ENCODE measurements at places on chromosomes 5 and 9.

GRCh38 chr5:34501016-34501415, 155.1 kb upstream of the RAI14 start:
- no peak for DNase-seq

DNA sequence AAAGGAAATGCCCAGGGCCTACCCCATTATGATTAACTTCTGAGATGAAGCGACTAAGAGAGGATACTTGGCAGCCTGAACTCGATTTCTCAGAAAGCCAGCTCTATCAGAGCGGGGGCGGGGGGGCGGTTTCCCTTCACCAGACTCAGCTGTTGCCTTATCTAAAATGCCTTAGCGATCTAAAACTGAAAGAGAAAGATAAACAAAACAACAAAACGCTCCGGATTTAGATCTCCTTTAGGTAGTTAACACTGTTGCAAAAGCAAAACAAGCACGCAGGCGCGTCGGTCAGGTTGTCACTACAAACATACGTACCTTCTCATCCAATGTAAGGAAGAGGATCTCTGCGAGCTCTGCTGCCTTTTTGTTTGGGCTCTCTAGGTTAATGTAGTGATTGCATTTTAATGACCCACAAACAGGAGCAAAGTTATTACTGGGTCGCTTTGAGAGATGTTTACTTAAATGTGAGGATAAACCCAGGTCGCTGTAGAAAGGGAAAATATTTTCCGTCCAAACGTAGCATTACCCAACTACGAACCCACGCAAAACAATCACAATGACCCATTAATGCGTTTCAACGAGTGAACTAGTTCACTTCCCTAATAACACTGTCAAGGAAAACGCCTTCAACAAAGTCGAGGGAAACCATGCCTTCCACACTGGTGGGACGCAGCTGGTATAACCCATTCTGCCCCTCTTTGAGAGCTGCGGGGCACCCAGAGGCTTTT, 982 bp downstream of the EPB41L4A start:
- no peak for DNase-seq

- no peak for DNase-seq
These were observed 46.2 kb upstream of the PWWP2A start for GRCh38 chr5:160165137-160166068.

GRCh38 chr5:135053278-135053677, 19.2 kb upstream of the PITX1 start:
- DNase-seq: no peak

- DNase-seq: no peak
These were observed 1185.4 kb upstream of the SEMA6A start for GRCh38 chr5:117759849-117760499.

GRCh38 chr5:97854871-97855762, 672.1 kb upstream of the RIOK2 start:
- DNase-seq: no peak

DNA sequence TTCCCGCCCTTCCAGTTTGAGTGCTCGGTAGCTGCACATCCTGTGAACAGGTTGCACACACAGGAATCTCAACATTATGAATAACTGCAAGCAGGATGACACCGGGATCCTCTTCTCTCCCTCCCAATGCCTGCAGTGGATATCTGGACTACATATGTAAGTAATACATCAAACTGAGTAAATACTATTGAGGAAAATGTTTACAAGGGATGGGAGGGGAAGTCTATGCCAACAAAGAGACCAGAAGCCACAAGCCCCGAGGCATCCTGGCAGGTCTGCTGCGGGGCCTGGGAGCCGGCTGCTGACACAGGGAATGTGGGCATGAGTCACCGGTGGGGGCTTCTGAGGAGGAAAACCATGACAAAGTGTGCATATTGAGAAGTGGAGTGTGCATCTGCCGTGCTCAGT, 8.6 kb upstream of the ANKRD33B start:
- DNase-seq: no peak

- DNase-seq: no peak
These were observed 51.4 kb downstream of the TRIP13 start for GRCh38 chr5:943918-944620.

DNA sequence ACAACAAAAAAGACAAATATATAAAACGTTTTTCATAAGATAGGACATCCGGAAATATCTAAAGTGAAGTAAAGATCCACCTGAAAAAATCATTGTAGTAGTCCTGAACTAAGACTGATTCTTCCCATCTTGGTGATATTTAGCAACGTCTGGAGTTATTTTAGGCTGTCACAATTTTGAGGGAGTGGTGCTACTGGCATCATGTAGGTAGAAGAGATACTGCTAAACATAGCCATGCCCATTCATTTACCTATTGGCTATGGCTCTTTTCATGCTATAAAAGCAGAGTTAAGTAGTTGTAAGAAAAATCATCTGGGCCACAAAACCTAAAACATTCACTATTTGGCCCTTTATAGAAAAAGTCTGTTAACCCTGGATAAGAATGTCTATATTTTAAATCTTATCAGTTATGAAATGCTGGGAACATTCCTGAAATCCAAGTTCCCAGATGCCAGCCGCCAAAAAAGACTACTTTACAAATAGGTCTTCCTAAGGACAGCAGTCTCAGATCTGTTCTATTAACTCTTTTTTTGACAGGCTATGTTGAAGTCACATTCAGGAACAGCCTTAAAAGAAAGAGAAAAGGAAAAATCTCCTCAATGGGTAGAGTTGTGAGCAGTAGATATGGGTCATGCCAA, 27.0 kb downstream of the RAPGEF6 start:
- no peak for DNase-seq

DNA sequence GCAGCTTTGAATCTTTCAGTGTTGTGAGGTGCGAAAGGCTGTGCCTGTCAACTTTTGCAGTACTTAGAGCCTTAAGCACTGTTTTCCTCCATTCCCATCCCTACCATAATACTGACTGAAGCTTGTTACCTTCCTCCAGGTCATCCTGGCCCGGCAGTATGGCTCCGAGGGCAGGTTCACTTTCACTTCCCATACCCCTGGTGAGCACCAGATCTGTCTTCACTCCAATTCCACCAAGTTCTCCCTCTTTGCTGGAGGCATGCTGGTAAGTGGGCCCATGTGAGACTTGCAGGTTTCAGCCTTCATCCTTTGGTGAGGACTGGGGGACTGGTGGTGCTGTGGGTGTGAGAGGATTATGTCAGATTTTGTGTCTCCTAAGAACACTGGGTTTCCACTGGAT, 1.5 kb downstream of the TMED9 start:
- DNase-seq: no peak

DNA sequence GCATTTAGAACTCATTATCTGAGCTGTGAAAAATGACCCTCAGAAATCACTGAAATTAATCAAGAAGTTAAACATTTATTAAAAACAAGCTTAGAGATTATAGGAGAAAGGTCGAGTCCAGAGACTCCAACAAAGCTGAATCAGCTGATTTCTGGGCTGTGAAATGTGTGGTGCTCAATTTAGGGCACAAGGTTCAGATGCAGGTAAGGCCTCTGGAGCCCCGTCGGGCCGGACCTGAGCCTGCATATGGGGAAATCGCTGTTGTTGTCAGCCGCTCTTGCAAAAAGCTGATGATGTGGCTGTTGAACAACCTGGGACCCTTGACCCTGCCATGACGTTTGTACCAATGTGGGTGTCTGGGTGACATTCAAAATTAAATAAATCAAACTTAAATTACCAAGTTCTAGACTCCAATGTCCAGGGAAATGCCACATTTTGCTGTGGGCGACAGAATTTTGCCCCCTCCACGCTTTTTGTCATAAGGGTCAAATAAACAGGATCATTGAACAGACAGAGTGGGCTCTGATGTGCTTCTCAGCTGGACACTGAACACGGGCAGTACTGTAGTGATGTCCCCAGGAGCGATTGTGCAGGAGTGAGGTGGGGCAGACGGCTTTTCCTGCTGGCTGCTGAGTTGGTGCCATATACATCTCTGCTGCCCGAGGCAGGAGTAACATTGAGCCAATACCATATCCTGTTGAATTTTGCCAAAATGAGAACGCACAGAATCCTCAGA, 27.2 kb upstream of the FBP1 start:
- no peak for DNase-seq

GRCh38 chr5:117562647-117563046, 988.0 kb upstream of the SEMA6A start:
- no peak for DNase-seq

DNA sequence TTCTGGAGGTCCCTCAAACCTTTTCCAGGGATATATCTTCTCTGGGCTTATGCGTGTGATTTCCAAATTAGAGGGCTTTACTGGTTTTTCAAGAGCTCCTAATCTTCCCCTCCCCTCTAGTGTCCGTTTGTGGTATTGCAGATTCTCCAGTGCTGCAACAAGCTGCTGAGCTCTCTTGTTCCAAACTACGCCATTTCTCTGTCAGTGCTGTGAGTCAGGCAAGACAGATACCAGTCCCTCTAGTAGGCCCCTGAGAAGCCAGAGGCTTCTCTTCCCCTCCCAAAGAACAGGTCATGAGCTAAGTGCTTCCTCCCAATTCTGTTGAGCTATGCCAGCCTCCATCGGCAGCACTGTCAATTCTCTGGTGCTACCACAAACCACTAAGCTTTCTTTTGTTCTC, 149.5 kb downstream of the FANCC start:
- DNase-seq: no peak

GRCh38 chr9:136310273-136311030, 6.6 kb upstream of the CCDC187 start:
- DNase-seq: no peak

DNA sequence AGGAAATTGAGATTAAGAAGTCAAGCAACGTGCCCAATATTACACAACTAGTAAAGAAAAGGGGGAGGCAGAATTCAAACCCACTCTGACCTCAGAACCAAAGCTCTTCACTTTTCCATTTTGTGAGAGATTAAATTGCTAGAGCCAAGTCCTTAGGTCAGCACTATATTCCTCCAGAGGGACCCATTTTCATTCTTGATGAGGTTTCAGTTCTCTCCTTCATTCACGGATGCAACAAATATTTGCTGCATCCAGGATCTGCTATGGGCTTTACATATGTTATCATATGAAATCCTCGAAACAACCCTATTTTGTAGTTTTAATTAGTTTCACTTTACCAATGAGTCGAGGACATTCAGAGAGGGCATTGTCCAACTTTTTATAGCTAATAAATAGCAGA, 239.2 kb downstream of the EFNA5 start:
- DNase-seq: no peak

DNA sequence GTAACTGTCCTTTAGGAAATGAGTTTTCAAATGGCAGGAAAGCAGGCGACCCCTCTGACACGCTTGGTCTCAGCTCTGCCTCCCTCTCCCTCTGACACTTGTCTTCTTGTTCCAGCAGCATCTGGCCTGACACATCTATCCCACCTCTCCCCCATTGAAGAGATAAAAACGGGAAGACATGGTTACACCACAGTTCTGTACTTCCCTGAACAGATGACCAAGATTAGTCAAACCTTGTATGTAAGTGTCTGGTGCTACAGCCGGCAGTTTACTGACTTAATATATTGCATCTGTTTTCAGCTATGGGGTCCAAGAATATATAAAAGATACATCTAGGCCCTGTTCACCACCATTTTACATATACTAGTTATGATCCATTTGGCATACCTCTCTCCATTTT, 29.6 kb upstream of the MLLT3 start:
- DNase-seq: no peak

- DNase-seq: no peak
These were observed 23.3 kb downstream of the KCNMB1 start for GRCh38 chr5:170365831-170366230.

DNA sequence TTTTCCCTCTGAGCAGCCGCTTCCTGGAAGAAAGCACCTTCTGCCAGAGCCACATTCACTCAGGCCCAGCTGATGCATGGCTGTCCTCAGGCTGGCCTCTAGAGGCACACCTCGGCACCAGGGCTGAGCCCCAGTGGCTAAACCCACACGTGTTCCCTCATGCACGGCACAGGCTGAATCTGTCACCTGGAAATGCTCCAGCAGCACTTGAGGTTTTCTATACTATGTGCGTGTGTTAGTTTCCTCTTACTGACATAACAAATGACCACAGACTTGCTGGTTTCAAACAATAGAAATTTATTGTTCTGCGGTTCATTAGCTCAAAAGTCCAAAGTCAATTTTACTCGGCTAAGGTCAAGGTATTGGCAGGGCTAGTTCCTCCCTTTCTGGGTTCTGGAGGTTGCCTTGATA, 141.4 kb downstream of the LRRC70 start:
- no peak for DNase-seq

DNA sequence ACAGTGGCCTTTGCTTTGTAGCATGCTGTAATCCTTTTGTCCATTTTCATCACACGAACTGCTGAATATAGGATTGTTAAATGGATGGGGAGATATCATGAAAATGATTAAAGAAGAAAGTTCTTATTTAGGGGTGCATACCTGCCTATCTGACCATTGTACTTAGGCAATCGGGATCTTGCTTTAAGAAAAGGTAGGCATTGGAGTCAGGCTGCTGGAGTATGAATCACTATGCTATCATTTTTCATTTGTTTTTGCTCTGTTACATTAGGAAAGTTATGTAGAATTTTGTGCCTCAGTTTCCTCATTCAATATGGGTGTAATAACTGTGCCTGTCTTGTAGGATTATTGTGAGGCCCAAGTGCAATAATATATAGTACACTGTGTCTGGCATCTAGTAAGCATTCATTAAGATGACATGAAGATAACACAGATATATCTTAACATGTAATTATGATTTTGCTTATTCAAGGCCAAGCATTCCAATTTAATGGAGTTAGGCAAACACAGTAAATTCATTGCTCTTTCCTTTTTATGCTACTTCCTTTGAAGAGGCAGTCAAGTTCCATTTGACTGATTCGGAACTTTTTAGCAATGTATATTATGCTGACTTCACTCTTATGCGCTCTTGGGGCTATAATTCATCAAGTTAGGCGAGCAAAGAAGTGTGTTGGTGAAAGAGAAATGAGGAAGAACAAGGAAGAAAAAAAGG, 109.9 kb upstream of the CDKN2B start:
- no peak for DNase-seq

All from activated CD8-positive, alpha-beta memory T cell treated with anti-CD3 and anti-CD28 coated beads for 1 hour (primary cell).